ENCODE measurements at places on chromosomes 6 and 20.

GRCh38 chr20:25061821-25062530 lies 4.0 kb upstream of the ACSS1 start:
- DNase-seq = no peak

DNA sequence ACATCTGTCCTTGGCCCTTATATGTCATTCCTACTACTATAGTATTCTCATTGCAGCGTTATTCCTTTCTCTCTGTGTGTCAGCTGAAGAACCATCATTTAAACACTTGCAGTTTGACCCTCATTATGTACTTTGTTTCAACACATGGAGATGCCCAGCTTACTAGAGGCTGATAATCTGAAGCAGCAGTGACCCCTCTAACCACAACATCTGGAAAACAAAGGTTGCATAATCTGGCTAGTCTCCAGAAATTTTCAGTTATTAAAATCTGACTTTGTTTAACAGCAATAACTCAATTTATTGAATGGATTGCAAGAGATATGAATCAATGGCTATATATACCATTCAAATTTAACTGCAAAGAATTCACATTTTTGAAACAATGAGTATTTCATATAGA lies 6.6 kb upstream of the PHIP start:
- no peak for DNase-seq

DNA sequence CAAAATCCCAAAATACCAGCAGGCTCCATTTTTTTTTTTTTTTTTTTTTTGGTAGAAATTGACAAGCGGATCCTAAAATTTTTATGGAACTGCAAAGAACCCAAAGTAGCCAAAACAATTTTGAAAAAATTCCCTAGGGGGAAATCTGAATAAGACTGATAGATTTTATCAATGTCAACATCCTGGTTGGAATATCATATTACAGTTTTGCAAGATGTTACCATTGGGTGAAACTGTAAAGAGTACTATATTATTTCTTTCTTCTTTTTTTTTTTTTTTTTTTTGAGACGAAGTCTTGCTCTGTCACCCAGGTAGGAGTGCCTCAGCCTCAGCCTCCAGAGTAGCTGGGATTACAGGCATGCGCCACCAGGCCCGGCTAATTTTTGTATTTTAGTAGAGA lies 29.4 kb upstream of the BEND3 start:
- no peak for DNase-seq

DNA sequence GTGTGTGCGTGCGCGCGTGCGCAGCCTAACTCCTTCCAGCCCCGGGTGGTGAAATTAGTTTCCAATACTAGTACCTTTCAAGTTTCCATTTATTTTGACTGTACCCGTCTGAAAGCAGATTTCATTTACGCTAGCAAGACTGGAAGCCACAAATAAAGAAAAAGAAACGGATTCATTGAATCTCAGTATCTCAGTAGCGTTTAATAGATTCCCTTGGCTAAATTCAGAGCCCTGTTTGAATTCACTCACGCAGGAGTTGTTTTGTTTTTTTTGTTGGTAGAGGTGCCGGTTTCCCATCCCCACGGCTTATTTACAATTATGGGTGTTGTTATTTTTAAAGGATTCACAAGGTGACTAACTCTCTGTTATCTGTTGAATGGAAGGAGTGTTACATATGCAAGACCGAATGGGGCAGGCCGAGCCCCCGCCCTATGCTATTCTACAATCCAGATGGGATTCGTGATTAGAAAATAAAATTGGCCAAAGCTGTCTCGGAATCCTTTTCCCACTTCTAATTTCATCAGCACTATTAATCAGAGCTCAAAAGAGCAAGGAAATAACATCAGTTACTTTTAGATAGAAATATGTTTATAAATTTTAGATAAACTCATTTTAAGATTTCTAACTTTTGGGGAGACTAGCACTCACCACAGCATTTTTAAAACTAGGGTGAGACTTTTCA lies 2.3 kb upstream of the INSM1 start:
- no peak for DNase-seq

GRCh38 chr6:139572001-139572400 lies 197.6 kb upstream of the CITED2 start:
- no peak for DNase-seq

GRCh38 chr20:25145131-25145530 lies 50.4 kb upstream of the ENTPD6 start:
- no peak for DNase-seq

- DNase-seq = no peak
Measured at GRCh38 chr6:50826037-50826761, 7.5 kb downstream of the TFAP2B start.

DNA sequence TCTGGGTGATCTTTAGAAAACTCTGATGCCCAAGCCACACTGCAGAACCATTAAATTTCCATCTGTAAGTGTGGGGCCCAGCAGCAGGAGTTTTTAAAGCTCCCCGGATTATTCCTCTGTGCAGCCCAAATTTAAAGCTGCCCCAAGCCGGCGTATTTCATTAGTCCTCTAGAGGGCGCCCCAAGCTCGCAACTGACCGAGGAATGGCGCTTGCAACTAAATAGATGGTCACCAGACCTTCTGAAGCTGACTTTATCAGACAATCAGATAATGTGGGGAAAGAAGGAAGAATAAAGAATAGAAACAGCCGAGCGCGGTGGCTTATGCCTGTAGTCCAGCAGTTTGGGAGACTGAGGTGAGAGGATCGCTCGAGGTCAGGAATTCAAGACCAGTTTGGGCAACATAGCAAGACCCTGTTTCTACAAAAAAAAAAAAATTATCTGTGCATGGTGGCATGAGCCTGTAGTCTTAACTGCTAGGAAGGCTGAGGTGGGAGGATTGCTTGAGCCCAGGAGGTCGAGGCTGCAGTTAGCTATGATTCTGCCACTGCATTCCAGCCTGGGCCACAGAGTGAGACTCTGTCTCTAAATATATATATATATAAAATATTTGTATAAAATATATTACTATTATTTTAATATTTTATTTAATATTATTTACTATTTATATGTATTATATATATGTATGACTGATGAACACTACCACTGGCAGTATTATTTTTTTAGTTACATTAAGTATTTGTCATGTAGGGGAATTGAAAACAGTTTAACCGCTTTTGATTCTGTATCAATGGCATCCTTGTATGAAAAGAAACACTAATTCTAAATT lies 56.0 kb downstream of the OTOR start:
- peak; percentile 6 for DNase-seq

- DNase-seq = no peak
Measured at GRCh38 chr6:18562726-18563125, 175.6 kb downstream of the RNF144B start.

DNA sequence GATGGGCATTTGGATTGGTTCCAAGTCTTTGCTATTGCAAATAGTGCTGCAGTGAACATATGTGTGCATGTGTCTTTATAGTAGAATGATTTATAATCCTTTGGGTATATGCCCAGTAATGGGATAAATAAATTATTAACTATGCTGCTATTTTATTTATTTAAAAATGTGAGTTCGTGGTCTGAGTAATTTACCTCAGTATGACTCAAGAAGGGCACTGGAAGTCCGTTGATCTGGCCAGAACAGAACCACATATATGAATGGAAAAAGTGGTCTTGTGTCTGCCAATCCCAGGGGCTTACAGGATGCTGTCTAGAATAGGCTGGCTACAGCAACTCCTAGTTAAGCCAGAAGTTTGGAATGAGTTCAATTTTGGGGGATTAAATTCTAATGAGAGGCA lies 27.6 kb upstream of the HLA-C start:
- no peak for DNase-seq

GRCh38 chr6:71531006-71531405 lies 242.4 kb downstream of the OGFRL1 start:
- no peak for DNase-seq

DNA sequence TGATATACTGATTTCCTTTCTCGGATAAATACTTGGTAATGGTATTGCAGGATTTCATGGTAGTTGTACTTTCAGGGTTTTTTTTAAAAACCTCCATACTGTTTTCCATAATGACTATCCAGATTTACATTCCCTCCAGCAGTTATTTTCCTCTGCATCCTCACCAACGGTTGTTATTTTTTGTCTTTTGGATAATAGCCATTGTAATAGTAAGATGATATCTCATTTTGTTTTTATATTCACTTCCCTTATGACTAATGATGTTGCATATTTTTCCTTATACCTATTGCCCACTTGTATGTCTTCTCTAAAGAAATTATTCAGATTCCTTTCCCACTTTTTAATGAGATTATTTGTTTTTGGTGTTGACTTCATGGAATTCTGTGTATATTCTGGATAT lies 231.0 kb downstream of the MEI4 start:
- no peak for DNase-seq

GRCh38 chr6:130843575-130844320 lies 16.5 kb downstream of the SMLR1 start:
- no peak for DNase-seq

DNA sequence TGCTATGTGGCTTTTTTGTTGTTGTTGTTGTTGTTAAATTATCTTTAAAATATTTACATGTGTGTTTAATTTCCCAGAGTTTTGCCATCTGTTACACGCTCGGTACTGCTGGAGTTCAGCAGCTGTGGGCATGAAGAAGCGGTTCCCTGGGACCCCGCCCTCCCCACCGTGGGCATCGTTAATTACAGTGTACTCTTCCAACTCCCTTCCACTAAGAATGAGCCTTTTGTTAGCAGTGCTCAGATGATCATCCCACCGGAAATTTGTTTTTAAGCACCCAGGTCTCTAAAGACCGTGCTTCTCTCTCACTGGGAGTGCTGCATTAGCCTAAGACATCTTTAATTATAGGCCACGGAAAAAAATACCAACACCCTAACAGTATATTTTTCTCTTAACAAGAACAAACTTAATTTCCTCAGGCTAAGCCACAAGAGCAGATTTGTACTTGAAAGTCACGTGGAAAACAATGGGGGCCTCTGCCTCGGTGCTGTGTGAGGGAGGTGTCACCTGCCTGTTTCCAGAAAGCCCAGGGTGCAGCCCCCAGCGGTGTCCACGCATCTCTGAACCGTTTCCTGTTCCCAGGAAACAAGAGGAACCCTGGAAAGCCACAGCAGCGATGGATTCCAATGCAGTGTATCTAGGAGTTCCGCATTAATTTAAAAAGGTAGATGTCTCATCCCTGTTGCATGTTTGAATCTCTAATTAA lies 113.3 kb upstream of the FRMD1 start:
- no peak for DNase-seq

DNA sequence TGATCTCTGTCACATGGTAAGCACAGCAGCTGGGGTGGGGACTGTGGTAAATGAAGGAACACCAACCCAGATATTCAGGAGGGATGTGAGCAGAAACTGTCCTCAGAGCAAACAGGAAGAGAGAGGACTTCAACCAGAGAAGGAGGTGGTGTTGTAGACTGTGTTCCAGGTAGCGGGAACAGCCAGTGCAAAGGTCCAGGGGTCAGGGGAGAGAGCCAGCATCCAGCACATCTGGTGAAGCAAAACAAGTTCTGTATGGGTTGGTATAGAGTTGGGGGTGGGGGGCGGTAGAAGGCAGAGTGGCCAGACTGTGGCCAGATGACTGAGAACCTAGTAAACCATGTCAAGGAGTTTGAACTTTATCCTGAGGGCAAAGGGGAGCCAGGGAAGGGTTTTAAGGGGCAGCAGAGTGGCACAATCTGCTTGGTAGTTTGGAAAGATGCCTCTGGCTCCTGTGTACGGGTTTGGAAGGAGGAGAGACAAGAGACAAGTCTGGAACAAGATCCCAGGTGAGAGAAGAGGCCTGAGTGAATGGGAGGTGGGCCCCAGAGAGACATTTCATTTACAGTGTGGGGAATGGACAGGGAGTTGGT lies 27.8 kb upstream of the TTPAL start:
- DNase-seq = no peak

- DNase-seq = no peak
Measured at GRCh38 chr6:109237077-109237985, 142.0 kb downstream of the CEP57L1 start.

DNA sequence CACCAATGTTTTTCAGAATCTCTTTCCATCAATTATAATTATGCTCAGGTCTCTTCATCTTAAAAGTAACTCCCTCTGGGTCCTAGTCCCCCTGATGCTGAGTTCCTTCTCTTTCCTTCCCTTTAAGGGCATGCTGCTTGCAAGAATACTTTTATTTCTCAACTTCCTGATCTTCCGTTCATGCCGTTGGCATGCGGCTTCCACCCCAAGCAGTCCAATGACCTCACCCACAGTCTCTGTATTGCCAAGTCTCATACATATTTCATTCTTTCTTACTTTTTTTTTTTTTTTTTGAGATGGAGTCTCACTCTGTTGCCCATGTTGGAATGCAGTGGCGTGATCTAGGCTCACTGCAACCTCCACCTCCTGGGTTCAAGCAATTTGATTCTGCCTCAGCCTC lies 83.5 kb downstream of the NDUFAF5 start:
- DNase-seq = peak; percentile 82
